Stimulated activated CD4-positive, alpha-beta T cell treated with anti-CD3 and anti-CD28 coated beads, Interleukin-1b, Interleukin-23, amount 100 ng/mL, for 1 hour (primary cell): ENCODE measurements at places on chromosomes 7 and 10.
A peak's percentile ranks its signal among the peaks of the same experiment; 100 is the strongest.

- no peak for DNase-seq
Measured at GRCh38 chr10:89543841-89544240, 8.4 kb upstream of the SLC16A12 start.

- DNase-seq = no peak
Measured at GRCh38 chr7:26103596-26103995, 48.4 kb upstream of the NFE2L3 start.

GRCh38 chr10:118607768-118608354 is 12.4 kb upstream of the PRLHR start:
- no peak for DNase-seq

DNA sequence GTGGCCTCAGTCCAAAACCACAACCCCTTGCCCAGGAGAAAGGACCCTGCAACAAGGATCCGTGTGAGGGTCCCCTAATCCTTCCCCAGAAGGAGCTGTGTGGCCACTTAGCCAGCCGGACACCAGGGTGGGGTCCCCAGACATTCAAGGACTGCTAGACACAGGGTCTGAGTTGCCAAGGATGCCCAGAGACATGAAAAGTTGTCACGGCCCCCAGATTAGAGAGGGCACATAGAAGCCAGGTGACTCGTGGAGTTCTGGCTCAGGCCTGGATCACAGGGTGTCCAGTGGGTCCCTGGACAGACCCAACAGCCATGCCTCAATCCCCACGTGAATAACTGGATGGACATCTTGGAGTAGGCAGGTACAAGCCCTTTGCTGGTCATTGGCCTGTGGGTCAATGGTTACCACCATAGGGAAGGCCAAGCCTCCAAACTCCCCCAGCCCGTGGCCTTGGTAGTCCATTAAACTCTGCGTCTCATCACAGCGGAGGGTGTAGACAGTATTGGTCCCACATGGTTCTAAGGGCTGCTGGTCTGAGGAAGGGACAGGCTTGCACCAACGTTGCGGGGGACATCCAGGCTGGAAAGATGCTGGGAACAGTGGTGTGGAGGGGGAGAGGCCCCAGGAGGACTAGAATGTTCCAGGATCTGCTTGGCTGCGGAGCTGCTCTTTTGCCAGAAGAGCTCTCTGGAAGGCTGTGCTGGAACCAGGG is 205.9 kb upstream of the PPP2R2D start:
- no peak for DNase-seq

DNA sequence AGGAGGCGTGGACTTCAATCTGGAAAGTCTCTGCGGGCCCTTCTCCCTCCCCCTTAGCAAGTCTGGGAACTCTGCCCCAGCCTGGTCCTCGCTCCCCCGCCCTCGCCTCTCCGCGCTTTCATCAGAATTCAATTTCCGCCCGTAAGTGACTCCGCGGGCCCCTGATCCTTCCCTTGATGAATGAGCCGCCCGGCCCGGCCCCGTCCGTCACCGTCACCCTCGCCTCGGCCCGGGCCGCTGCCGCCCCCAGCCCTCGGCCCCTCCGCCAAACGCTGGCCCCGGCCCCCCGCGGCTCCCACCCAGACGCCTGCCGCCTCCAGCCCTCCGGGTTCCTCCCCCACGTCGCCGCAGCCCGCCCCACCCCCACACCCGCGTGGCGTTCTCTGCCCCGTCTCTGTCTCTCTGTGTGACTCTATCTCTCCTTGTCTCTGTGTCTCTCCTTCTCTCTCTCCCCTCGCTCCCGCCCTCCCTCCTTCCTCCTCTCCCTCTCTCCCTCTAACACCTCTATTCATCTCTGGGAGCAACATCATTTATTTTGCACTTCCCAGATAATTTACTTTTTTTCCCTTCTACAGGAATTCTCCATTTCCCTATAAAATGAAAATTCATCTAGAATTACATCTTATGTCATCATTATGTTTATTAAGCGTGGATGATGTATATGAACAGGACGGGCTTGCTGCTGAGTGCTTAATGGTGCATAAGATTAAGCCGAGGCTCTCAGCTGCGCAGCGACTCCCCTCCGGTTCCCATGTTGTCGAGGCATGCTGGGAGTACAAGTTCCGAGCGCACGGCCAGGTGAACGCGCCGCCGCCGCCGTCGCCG is 91.2 kb upstream of the PAX2 start:
- peak; percentile 18 for DNase-seq

DNA sequence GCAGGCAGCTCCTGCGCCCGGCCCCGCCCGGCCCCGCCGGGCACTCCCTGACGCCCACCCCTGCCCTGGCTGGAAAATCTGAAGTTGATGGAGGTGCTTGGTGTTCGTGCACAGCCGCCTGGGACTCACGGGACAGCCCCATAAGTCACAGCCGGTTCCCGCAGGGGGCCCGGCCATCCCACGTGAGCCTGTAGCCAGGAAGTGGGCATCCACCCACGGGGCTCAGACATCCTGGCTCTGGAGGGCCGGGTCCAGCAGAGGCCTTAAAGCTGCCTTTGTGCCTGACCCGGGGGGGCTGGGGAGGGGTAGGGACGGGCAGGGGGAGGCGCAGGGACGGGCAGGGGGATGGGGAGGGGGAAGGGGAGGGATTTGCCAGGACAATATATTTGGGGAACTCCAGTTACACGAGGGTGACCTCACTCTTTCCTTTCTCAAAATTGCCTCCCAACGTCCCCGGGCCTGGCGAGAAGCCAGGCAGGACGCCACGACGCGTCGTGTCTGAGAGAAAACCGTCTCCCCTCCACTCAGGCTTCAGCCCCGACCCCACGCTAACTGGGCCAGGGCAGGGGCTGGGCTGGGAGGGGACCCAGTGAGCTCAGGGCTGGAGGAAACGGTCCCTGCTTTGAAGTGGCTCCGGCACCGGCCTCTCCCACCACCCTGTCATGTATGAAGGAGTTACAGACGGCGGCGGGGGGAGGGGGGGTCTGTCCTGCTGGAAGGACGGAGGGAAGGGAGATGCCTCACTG is 82.1 kb upstream of the PDGFA start:
- peak; percentile 65 for DNase-seq

GRCh38 chr10:114310346-114310745 is 71.3 kb downstream of the VWA2 start:
- DNase-seq = no peak

GRCh38 chr7:157268540-157268939 is 68.3 kb upstream of the DNAJB6 start:
- no peak for DNase-seq

DNA sequence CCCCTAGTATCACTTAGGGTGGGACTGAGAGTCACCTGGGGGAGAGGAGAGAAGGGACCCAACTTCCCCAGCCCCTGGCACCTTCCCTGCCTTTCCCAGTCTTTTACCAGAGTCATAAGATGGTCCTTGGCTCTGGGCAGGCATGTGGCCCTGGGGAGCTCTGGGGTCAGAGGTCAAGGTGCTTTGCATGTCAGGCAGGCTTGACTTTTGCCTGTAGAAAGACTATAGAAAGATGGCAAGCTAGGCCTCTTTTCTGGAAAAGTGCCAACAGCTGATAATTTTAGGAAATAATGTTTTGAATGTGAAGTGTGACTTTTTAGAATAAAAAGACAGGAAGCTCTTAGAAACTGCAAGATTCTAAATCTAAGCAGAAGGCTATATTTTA is 67.5 kb downstream of the MKI67 start:
- DNase-seq = no peak

DNA sequence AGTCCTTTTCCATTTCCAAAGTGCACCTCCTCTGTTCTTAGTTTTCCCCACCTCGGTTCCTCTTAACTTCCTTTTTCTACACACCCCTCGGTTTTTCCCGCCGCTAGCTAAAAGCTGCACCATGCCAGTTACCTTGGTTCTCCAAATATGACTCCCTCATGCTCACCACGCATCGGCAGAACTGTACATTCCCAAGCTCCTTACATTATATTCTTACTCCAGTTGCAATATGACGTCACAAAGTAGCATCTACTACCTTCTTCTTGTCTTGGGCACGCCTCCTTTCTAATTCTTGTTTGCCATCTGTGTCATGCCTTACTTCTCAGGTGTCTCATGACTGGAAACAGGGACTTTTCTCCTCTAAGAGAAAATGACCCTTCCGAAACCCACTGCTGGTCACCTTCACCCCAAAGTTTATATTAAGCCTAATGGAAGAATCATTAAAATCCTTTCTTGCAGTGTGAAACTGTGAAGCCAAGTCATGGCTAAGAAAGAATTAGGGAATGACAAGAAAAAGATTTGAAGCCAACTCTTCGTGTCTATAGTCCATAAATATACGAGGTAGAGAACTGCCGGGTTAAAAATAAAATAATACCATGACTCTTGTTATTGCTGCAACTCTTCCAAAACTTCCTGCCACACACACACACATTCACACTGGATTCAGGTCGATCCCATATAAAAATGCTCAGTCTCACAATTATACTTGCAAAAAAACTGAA is 1.7 kb downstream of the ESYT2 start:
- no peak for DNase-seq

GRCh38 chr7:129950933-129951225 is 1.9 kb downstream of the UBE2H start:
- no peak for DNase-seq

DNA sequence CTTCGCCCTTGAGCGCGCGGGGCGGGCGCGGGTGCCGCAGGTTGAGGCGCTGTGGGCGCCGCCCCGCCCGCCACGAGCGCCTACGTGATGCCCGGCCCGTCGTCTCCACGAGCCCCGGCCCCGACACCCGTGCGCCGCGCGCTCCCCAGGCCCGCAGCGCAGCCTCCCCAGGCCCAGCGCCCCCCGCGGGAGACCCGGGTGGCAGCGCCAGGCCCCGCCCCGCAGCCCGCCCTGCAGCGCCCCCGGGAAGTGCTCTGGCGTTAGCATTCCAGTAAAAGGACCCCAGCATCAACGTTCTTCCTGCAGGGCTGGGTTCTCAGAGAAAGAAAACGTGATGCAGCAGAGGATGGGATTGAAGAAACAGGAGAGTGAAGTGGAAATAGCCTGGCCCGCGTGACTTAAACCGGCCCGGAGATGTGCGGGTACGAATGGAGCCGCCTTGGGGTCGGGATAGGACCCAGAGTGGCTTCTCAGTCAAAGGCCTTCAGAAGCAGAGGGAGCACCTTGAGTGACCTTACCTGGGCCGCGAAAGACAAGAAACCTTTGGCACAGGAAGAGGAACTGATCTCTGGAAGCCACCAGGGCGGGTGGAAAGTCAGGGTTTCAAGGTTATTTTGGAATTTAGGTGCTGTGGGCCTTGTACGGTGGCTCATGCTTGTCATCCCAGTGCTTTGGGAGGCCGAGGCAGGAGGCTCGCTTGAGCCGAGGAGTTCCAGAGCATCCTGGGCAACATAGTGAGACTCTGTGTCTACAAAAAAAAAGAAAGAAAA is 1.8 kb downstream of the PFKP start:
- no peak for DNase-seq
